Keratinocyte (primary cell): ENCODE measurements at places on chromosomes 2 and 18.

- no peak for DNase-seq
Observed at GRCh38 chr2:72927619-72928550, 10.6 kb downstream of the EMX1 start.

DNA sequence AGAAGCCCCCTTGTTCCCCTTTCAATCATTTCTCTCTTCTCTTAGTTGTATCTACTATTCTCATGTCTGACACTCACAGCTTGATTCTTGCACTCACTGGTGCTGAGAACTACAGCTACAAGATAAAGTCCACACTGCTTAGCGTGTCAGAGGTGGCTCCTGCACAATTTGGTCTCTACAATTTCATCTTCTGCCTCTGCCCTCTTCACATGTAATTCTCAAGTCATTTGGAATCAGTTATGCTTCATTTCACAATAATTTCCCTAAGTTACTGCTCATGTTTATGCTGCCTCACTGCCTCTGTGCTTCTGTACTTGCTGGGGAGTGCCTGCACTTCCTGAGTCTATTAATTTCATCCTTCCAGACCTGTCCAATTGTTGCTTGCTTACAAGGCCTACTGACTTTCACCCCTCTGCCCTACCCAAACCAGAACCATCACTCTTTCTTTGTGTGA, 11.6 kb upstream of the NAB1 start:
- no peak for DNase-seq

GRCh38 chr2:69554568-69554967, 89.0 kb downstream of the AAK1 start:
- DNase-seq: no peak

DNA sequence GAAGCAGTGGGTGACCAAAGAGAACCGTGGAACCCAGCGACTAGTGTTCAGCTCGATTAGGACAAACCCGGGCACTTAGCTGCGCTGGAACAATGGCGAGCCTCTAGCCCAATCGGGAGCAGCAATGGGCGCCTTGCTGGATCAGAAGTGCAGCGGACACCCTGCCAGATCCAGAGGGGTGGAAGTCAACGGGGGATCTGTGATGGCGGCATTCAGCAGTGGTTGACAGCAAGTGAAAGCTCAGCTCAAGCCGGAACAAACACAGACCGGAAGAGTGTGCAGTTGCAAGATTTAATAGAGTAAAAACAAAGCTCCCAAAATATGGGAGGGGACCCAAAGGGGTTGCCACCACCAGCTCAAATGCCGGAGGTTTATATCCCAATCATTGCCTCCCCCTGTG, 478.7 kb upstream of the REG3G start:
- no peak for DNase-seq

DNA sequence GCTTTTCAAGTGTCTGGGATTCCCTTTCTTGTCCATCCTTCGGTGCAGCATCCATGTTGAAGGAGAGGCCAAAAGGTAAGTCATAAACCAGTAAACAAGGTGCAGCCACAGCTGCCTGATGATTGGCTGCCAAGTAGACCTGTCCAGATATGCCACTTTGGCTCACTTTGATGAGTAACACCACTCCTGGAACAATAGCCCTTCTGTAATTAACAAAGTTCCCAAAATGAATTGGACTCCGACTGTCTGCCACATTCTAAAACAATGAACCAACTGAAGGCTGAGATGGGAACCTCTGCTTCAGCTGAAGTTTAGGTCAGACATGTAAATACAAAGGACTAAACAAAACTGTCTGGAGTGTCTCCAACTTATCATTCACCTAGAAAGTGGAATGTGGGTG, 82.2 kb upstream of the LGALSL start:
- DNase-seq: no peak

DNA sequence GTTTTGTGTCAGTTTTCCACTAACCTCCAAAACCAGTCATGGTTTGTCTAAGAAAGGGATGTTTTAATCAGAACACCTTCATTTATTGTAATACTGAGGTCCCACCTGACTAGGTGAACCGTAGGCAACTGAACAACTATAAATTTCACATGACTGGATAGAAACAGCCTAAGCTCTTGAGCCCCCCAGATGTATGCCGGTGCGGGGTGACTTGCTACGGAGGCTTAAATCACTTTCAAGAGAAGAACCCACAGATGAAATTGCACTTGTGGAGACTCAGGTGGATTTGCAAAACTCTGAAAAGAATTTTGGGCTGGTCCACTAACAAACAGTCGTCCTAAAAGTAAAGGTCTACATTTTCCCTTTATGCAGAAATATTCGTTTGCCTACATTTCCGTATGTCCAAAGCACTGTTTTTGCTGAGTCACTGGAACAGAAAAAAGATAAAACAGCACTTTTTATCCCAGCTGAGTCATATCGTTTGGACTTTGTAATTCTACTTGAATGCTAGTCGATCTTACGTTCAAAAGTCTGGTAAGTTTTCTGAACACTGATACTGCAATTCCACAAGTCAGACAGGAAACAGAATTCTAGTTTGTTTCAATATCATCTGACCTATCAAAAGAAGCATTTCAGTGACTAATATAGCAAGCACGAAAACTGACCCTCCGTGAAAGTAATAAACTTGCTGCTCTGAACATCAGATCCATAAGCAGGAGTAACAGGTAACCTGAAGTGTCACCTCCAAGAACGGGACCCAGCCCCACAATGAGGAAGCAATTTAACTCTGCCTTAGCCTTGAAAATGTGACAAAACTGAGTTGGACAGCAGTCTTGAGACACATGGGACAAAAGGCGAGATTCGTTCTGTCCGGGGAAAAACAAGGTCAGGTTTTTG, 18.1 kb downstream of the ZNF516 start:
- DNase-seq: no peak

- DNase-seq: no peak
Observed at GRCh38 chr2:229725716-229726574, 11.6 kb upstream of the DNER start.
